ENCODE measurements at places on chromosomes 12 and 14.

GRCh38 chr12:121505513-121505912 is 75.3 kb downstream of the KDM2B start:
- no peak for DNase-seq
- H3K27me3 ChIP-seq, result no peaks in the 10 kb centered on the region
- no peak overlapping the region for H3K27ac ChIP-seq
- H3K4me1 ChIP-seq, result peaks cover 25% of the 10 kb centered on the region

DNA sequence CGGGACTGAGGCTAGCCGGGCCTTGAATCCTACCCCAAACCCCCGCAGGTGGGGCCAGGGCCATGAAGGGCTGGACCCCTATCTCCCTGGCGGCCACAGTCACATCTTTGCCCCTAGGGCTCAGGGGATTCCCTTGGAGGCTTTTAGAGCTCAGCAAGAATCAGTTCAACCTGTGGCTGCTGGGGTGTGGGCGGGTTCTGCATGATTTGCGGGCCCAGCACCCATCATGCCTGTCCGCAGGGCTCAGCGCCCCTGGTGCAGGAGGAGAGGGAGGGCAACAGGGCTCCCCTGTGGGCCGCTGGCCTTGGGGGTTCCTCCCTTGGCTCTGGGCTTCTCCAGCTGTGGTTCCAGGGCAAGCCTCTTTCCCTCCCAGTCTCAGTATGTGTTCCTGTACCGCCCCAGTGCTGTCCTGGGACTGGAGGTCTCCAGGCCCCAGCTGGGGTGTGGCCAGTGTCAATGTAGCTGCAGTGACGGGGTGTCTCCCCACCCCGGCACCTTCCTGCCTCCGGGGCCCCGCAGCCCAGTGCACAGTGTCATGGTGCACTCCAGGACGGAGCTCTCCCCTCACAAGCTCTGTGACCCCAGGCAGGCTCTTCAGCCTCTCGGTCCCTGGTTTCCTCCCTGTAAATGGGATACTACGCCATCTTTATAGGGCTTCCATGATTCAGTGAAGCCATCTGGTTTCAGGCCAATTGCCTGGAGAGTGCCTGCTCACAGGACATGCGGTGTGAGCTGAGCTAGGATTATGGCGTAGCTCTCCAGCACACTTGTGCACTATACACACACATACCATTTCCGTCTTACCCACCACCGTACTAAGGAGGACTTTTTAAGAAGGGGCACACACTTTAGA is 9.9 kb upstream of the LBHD2 start:
- peaks cover 14% of the 10 kb centered on the region for H3K4me1 ChIP-seq
- H3K27ac ChIP-seq, result no peak overlapping the region
- DNase-seq, result no peak

- H3K4me3 ChIP-seq, result no peak overlapping the region
- no peaks in the 10 kb centered on the region for H3K4me1 ChIP-seq
- H3K36me3 ChIP-seq, result no peaks in the 10 kb centered on the region
- H3K27me3 ChIP-seq, result no peaks in the 10 kb centered on the region
- no peak for DNase-seq
- H3K27ac ChIP-seq, result no peak overlapping the region
These were observed 40.1 kb downstream of the PDZRN4 start for GRCh38 chr12:41228066-41228820.

GRCh38 chr12:47808050-47808449 is 11.7 kb downstream of the HDAC7 start:
- H3K27me3 ChIP-seq, result no peaks in the 10 kb centered on the region
- peaks cover 6% of the 10 kb centered on the region for H3K36me3 ChIP-seq
- peak overlapping the region; percentile 3 for H3K4me3 ChIP-seq
- peaks cover 97% of the 10 kb centered on the region for H3K4me1 ChIP-seq
- H3K27ac ChIP-seq, result peak overlapping the region; percentile 87
- DNase-seq, result peak; percentile 73

GRCh38 chr14:79704041-79704807 is 507.1 kb downstream of the DIO2 start:
- H3K4me1 ChIP-seq, result no peaks in the 10 kb centered on the region
- no peak for DNase-seq
- H3K4me3 ChIP-seq, result no peak overlapping the region
- no peak overlapping the region for H3K27ac ChIP-seq
- H3K36me3 ChIP-seq, result no peaks in the 10 kb centered on the region

GRCh38 chr14:69040353-69040752 is 61.3 kb upstream of the ACTN1 start:
- H3K4me3 ChIP-seq, result no peak overlapping the region
- no peak overlapping the region for H3K27ac ChIP-seq
- H3K36me3 ChIP-seq, result no peaks in the 10 kb centered on the region

- DNase-seq, result no peak
- no peak overlapping the region for H3K4me3 ChIP-seq
- H3K4me1 ChIP-seq, result no peaks in the 10 kb centered on the region
- H3K36me3 ChIP-seq, result peaks cover 42% of the 10 kb centered on the region
These were observed 19.4 kb downstream of the FCF1 start for GRCh38 chr14:74732387-74732786.

DNA sequence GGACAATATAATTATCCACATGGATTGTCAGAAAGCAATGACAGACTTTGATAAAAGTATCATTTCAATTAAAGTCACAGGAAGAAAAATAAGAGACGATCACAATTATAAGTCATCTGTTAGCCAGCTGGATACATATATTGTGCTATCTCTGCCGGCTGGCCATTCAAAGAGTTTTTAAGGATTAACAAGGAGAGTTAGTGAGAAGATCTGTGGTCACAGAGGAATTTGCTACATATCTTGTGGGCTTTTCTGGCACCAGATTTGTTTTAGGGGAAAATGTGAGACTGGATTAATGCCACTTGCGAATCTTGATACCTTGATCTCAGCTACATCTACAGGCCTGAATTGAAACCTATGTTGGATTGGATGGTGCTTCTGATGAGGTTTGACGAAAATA is 90.9 kb upstream of the MANSC4 start:
- no peak for DNase-seq
- H3K27ac ChIP-seq, result no peak overlapping the region
- H3K27me3 ChIP-seq, result no peaks in the 10 kb centered on the region
- H3K36me3 ChIP-seq, result no peaks in the 10 kb centered on the region
- no peaks in the 10 kb centered on the region for H3K4me1 ChIP-seq

GRCh38 chr14:22417914-22418313 is 171.1 kb downstream of the DAD1 start:
- peak overlapping the region; percentile 75 for H3K27ac ChIP-seq
- no peaks in the 10 kb centered on the region for H3K36me3 ChIP-seq
- no peak overlapping the region for H3K4me3 ChIP-seq
- no peak for DNase-seq
- peaks cover 60% of the 10 kb centered on the region for H3K4me1 ChIP-seq
- H3K27me3 ChIP-seq, result no peaks in the 10 kb centered on the region

DNA sequence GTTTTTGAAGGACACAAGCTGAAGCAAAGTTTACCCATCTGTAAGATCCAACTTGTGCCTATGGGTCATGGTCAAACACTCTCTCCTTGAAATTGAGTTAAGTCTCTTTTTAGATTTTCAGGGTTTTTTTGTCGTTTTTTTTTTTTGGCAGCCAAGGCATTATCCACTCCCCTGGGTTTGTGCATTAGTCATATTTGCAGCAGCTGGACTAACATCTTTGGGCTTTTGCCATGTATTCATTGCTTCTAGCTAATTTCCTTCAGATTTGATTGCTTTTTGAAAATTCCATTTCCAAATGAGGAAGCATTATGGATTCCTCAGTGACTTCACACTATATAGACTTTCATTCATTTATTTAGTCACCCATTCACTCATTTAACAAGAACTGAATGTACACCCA is 80.3 kb upstream of the SRRM4 start:
- no peak overlapping the region for H3K4me3 ChIP-seq
- H3K27me3 ChIP-seq, result no peaks in the 10 kb centered on the region
- H3K4me1 ChIP-seq, result no peaks in the 10 kb centered on the region
- DNase-seq, result no peak
- H3K27ac ChIP-seq, result no peak overlapping the region

DNA sequence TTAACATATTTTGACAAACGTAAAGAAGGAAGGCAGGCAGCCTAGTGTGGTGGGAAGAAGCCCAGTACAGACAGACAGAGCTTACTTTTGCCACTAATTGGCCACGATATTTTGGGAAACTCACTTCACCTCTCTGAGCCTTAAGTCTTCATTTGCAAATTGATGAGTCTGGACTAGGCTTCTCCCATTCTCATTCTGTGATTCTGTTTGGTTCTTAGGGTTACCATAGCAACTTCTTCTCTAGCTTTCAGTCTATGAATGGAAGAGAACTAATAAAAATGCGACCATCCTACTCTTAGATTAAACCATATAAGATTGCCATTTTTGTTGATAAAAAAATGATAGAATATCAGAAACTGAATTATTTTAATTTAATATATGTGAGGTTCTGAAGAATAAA is 210.5 kb downstream of the SNAPC1 start:
- H3K4me3 ChIP-seq, result no peak overlapping the region
- H3K27me3 ChIP-seq, result no peaks in the 10 kb centered on the region
- no peak overlapping the region for H3K27ac ChIP-seq
- no peaks in the 10 kb centered on the region for H3K36me3 ChIP-seq
- no peaks in the 10 kb centered on the region for H3K4me1 ChIP-seq

GRCh38 chr14:100544506-100545141 is 42.6 kb downstream of the BEGAIN start:
- H3K4me1 ChIP-seq, result peaks cover 37% of the 10 kb centered on the region
- H3K4me3 ChIP-seq, result no peak overlapping the region
- H3K36me3 ChIP-seq, result no peaks in the 10 kb centered on the region
- no peak for DNase-seq

GRCh38 chr14:45201905-45202304 is 51.1 kb downstream of the MIS18BP1 start:
- H3K27ac ChIP-seq, result no peak overlapping the region
- peaks cover 18% of the 10 kb centered on the region for H3K36me3 ChIP-seq
- H3K27me3 ChIP-seq, result no peaks in the 10 kb centered on the region
- no peaks in the 10 kb centered on the region for H3K4me1 ChIP-seq
- DNase-seq, result no peak

- H3K27ac ChIP-seq, result no peak overlapping the region
- no peak for DNase-seq
These were observed 15.0 kb downstream of the TCP11L2 start for GRCh38 chr12:106317406-106318082.

DNA sequence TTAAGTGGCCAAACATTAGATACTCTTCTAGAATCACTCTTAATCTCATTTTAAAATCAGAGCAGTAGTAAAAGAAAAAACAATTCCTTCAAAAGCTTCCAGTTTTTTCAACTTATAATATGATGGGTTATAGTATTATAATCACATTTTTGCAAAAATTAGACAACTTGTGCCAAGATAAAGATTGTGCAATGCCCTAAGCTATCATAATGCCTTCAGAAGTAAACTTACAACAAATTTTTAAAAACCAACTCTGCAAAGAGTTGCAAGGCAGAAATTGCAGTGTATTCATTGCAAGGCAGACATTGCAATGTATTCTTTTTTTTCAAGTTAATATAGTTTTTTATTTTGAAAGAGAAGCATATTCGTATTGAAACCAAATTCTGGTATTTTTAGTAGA is 47.2 kb upstream of the KITLG start:
- no peaks in the 10 kb centered on the region for H3K27me3 ChIP-seq
- H3K4me1 ChIP-seq, result no peaks in the 10 kb centered on the region

DNA sequence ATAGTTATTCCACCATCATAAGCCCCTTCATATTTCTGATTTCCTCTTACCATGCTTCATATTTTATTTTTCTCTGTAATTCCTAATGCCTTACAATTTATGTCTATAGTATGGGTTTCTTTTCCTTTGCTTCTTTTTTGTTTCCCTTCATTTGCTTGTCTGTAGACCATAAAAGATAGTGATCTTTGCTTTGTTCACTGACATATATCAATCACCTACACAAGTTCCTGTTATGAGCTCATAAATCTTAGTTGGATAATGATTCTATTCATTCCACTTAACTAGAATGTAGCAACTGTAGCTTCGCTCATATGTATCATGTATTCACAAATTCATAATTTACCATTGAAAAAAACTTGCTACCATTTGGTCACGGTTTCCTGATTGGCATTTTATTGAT is 388.8 kb upstream of the ATXN7L3B start:
- no peak overlapping the region for H3K27ac ChIP-seq
- H3K4me1 ChIP-seq, result no peaks in the 10 kb centered on the region
- no peaks in the 10 kb centered on the region for H3K27me3 ChIP-seq
- DNase-seq, result no peak
- H3K36me3 ChIP-seq, result no peaks in the 10 kb centered on the region

- no peak overlapping the region for H3K27ac ChIP-seq
- no peak overlapping the region for H3K4me3 ChIP-seq
- peak; percentile 62 for DNase-seq
- no peaks in the 10 kb centered on the region for H3K36me3 ChIP-seq
- H3K4me1 ChIP-seq, result peaks cover 4% of the 10 kb centered on the region
These were observed 11.6 kb downstream of the TMEM30B start for GRCh38 chr14:61269321-61270083.

DNA sequence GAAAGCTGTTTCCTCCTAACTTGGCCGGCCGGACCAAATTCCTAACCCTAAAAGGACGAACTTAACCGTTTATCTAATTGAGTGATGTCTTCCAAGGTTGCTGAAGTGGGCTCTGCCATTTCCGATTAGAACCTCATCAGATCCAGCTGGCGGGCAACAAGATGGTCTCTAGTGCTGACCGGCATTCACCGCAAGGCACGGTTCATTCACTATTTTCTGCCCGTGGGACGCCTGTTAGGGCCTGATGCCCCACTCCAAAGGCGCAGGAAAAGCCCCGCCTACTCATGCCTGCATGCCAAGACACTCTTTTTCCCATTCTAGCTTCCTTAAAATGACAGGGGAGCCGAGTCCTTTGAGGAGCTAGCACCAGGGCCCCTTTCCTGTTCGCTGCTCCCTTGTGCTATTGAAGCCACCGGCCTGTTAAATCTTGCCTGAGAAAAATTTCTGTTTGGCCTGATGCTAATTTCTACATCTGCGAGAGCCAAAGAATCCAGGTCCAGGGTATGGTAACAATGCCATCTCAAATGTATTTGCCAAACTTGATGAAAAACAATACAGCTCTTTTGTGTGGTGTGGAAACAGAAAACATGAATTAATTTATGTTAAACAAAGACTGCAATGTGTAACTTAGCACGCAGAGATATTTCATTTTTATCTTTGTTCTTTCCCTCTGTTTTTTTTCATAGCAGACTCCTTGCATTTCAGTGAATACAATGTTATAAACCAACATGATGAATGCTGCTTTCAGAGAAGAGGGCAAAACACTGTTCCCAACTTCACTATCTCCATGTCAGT is 1071.2 kb upstream of the USP15 start:
- DNase-seq, result no peak
- no peak overlapping the region for H3K27ac ChIP-seq
- H3K4me3 ChIP-seq, result no peak overlapping the region
- no peaks in the 10 kb centered on the region for H3K27me3 ChIP-seq
- no peaks in the 10 kb centered on the region for H3K36me3 ChIP-seq
- H3K4me1 ChIP-seq, result no peaks in the 10 kb centered on the region

All from natural killer cell (primary cell).